Stimulated activated CD8-positive, alpha-beta memory T cell treated with anti-CD3 and anti-CD28 coated beads, Interleukin-4, amount 100 ng/mL, for 4 hours (primary cell): ENCODE measurements at places on chromosomes 2 and 18.

- no peak for DNase-seq
Observed at GRCh38 chr2:169961911-169962310, 134.7 kb downstream of the UBR3 start.

- no peak for DNase-seq
Observed at GRCh38 chr18:48017635-48018034, 87.2 kb upstream of the SMAD2 start.

DNA sequence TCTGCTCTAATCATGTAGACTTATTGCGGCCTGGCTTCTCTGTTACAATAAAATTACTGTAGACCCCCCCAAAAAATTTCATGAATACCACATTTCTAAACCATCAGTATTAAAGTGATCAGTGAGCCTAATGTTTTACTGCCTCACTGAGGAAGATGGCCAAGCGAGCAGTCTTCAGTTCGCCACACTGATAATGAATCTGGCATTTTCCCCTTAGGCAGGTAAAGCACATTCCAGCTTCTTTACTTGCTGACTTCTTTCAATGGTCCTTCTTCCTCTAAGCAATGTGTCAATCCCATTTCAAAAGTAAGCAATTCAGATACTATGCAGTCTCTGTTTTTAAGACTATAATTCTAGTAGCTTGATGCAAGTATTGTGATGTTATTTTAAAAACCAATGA, 137.6 kb downstream of the LAMA1 start:
- DNase-seq = no peak

DNA sequence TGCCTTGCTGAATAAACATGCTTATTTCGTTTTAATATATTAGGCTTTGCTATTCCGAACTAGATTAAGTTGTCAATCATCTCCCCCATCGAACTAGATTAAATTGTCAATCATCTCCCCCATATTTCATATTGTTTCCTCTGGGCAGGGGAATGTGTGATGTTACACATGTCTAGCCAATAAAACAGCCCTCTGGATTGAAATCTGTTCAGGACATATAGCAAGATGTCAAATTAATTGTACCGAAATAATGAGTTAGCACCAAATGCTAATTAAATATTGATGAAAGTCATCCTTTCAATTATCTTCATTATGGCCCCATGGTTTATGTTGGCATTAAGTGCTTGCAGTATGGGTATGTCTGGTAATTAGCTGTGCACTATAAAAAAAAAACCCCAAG, 135.5 kb downstream of the SPOPL start:
- DNase-seq = no peak

- peak; percentile 17 for DNase-seq
Observed at GRCh38 chr2:135657806-135658582, 83.7 kb upstream of the UBXN4 start.

GRCh38 chr18:79874553-79875530, 76.6 kb downstream of the SLC66A2 start:
- DNase-seq = no peak

DNA sequence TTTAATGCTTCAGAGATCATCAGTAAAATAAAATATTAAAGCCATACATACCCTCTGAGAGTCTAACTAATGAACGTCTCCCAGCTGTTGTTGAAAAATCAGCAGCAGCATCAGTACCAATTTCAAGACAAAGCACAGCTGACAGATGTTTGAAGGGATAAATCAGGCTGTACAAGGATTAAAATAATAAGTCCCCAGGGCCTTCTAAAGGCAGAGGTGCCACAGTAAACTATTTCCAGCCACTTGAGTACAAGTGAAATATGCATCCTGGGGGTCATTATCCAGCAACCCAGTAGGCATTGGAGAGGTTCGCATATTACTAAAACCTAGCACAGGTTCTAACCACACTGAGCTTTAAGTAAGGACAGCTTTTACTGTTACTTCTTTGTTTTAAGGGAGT, 76.9 kb downstream of the NXPH2 start:
- no peak for DNase-seq

- no peak for DNase-seq
Observed at GRCh38 chr2:44098891-44099290, 69.8 kb upstream of the PPM1B start.

GRCh38 chr18:12408247-12408869, 629 bp downstream of the PRELID3A start:
- no peak for DNase-seq

DNA sequence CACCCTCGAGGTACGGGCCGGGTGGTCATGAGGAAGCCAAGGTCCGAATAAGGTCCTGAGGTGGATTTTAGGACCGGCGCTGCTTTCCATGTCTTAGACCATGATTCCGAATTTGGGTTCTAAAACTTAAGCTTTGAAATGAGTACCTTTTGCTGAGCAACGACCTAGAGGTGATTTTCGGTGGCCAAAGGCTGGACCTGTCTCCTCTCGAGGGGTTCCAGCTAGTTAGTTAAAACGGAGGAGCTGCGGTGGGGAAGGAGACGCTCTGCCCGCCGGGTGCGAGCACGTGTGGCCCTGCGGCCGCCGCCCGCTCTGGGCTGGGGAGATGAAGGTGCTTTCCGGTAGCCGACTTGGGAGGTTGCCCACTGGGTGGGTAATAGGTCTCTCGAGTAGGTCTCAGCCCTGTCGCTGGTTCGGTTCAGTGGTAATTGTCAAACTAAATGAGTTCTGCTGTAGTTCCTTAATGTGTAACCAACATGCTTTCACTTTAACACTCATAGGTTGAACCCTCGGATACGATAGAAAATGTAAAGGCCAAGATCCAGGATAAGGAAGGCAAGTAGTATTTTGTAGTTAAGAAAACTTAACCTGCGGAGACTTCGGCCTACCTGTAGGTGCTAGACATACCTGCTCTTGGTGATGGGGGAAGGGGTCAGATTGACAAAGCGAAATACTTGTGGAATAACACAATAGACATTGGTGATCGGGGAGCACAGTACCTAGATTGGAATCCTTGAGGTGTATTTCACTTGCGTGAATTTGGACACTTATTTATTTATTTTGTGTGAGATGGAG, 572 bp downstream of the RPS27A start:
- no peak for DNase-seq

- no peak for DNase-seq
Observed at GRCh38 chr18:43534511-43534910, 257.2 kb upstream of the SYT4 start.

- DNase-seq = no peak
Observed at GRCh38 chr18:66316701-66317100, 287.2 kb downstream of the CDH19 start.

DNA sequence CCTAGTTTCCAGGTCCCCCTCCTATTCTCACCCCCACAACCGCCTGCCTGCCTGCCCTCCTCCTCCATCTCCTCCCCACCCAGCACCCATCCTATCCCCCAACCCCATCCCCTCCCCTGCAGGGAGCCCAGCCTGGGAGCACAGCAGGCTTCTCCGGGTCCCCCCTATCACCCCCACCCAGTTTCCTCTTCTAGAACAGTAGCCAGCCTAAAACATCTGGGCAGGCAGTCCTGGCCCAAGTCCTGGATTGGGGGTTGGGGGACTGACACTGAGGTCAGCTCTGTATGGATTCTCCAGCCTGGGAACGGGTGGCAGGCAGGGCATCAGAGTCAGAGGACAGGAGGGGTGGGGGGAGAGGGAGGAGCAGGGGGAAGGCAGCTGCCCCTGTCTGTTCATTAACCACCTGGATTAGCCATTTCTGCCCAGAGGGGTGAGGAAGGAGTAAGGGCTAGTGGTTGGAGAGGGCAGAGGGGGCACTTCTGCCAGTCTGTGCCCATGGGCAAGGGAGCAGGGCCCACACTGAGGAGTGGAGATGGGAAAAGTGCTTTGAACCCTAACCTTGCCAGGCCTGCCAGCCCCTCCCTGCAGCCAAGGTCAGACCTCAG, 60.0 kb downstream of the TNS1 start:
- no peak for DNase-seq

DNA sequence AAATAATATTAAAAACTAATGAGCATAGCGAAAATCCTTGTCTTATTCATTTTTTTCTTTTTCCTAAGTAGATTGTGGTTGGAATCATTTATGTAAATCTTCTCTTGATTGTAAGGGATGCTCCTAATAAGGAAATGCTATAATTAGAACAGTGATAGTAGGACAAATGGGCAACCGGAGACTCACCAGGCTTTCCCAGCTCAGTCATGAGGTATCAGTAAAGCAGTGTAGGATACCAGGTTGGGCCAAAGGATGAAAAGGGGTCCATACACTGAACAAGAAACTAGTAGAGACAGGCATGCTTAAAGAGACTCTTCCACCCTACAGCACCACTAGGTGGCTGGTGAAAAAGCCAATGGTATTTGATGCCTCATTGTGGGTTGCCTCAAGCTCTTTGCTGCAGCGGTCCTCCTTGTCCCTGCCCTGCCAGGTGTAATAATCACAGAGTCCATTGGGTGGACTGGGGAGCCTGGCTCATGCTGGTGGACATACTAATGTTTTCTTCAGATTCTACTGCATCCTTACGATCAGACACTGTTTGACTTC, 71.4 kb upstream of the FAM98A start:
- no peak for DNase-seq

DNA sequence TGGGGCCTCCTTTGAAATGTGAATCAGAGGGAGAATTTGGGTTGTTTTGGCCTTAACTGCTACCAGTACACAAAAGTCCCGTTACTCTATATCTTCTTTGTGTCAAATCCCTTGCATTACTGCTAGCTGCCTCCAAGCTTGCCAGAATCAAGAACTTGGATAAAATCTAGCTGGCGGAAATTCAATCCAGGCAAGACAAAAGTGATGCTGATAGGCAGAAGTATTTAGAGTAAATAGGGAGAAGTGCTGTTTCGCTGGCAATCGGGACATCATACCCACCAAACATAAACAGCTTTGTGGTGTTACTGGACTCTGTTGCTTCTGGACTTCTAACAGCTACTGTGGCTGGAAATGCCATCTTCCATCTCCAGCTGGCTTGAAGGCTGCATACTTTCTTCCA, 2.5 kb downstream of the IFIH1 start:
- no peak for DNase-seq

DNA sequence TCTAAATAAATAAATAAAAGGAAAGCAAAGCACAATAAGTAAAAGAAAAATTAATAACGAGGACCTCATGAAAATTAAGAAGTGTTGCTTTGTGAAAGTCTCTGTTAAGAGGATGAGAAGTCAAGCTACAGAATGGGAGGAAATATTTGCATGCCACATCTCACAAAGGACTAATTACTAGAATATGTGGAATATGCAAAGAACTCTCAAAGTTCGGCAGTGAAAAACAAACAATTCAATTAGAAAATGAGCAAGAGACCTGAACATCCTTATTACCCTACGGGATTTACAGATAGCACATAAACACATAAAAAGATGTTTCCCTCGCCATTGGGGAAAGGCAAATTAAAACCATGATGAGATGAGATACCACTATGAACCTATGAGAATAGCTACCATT, 23.3 kb downstream of the CYP26B1 start:
- DNase-seq = no peak

DNA sequence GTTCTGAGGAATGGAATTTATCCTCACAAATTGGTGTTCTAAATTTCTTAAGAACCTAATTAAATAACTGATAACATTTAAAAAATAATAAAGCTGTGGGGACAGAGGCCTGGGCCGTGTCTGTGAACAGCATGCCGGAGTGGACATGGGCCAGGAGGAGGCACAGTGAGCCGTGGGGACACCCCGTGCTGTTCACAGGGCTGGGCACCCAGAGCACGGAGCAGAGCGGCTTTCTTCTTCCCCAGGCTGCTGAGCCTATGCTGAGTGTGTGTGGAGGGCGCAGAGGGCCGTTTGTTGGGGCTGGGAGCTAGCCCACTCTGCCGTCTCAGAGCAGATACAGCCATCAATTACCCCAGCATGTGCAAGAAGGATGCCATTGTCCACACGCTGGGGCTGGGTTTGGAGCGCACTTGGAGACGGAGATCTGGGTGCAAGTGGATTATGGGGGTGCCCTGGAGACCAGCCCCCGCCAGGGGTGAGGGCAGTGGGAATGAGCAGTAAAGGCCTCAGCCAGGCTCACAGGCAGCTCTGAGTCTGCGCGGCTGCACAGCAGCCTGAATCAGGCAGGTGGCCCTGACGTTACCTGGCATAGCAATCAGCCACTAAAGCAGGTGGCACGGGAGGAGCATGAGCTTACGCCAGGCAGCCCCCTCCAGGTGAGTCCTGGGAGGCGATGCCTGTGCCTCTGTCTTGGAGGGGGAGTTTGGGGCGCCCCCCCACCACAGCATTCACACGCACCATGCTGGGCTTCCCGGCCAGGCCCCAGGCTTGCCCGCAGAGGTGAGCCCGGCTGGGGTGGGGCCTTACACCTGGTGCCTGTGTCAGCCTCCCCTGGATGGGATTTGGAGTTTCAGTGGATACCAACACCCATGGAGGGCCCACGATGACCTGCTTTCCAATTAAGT, 52.1 kb upstream of the SLC66A3 start:
- no peak for DNase-seq

GRCh38 chr18:45481821-45482220, 133.5 kb upstream of the SLC14A2 start:
- no peak for DNase-seq

DNA sequence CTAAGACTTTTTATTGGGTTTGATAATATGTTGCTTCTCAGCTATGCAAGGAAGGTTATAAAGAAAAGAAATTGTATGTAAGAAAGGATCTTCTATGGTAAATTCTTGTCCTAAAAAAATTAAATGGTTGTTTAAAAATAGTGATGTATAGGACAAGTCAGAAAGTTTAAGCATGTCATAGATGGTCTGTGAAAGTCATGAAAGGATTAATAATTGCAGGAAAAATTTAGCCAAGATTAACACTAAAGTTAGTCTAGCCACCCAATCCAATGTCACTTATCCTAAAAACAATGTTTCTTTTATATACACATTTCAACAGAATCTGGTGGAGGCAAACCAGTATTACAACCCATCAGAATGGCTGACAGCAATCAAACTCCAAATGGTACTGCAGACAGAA, 1046.7 kb upstream of the SLC39A10 start:
- DNase-seq = no peak
